ENCODE measurements at places on chromosomes 5 and 9. TPM values are rescaled to one million over a fixed set of nuclear protein-coding genes. Genes with fewer than 3 reads are reported as not detected.

ARL14EPL gene
- total RNA-seq, result not detected

IFNK gene
- not detected for total RNA-seq

SLCO4C1 gene
- 0.09 TPM for total RNA-seq

CCDC112 gene
- total RNA-seq, result 33.6 TPM

PCDHA4 gene
- total RNA-seq, result 9.7 TPM

TRIM14 gene
- 2.7 TPM for total RNA-seq

DNA sequence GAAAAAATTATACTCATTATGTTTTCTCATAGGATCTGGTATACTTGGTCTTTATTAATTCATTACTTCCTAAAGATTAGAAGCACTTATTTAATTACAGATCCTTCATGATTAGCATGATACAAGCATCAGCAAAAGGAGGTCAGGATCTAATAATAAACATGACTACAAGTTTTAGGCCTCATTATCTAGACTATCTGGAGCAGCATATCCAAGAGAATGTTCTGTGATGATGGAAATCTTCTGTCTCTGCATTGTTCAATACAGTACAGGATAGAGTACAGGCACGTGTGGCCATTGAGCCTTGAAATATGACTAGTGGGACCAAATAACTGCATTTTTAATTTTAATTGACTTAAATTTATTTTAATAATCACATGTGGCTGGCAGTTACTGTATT lies 21.2 kb downstream of the SETX start:
- peaks cover 32% of the 10 kb centered on the region for H3K36me3 ChIP-seq
- DNase-seq, result no peak
- no peaks in the 10 kb centered on the region for H3K27me3 ChIP-seq
- H3K4me3 ChIP-seq, result no peak overlapping the region

GRCh38 chr5:142815469-142815868 lies 45.3 kb downstream of the ARHGAP26 start:
- no peaks in the 10 kb centered on the region for H3K27me3 ChIP-seq
- H3K36me3 ChIP-seq, result no peaks in the 10 kb centered on the region
- peaks cover 12% of the 10 kb centered on the region for H3K4me1 ChIP-seq
- H3K4me3 ChIP-seq, result no peak overlapping the region

DNA sequence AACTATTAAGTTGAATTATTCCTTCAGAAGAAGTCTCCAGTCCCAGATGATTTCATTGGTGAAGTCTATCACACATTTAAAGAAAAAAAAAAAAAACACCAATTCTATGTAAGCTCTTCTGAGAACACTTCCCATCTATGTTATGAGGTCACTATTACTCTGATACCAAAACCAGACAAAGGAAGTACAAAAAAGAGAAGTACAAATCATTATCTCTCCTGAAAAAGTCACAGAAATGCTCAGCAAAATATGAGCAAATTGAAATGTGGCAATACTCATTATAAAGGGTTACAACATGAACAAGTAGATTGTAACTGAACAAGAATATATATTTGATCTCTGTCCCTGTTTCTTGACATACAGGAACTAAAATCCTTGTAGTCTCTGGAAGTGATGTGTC lies 280.4 kb downstream of the TLE1 start:
- no peaks in the 10 kb centered on the region for H3K36me3 ChIP-seq
- DNase-seq, result no peak
- H3K4me1 ChIP-seq, result peaks cover 8% of the 10 kb centered on the region
- H3K27me3 ChIP-seq, result no peaks in the 10 kb centered on the region
- no peak overlapping the region for H3K27ac ChIP-seq

- H3K36me3 ChIP-seq, result no peaks in the 10 kb centered on the region
- peaks cover 12% of the 10 kb centered on the region for H3K4me1 ChIP-seq
- no peak overlapping the region for H3K4me3 ChIP-seq
Observed at GRCh38 chr5:160750938-160751657, 100.9 kb downstream of the ATP10B start.

DNA sequence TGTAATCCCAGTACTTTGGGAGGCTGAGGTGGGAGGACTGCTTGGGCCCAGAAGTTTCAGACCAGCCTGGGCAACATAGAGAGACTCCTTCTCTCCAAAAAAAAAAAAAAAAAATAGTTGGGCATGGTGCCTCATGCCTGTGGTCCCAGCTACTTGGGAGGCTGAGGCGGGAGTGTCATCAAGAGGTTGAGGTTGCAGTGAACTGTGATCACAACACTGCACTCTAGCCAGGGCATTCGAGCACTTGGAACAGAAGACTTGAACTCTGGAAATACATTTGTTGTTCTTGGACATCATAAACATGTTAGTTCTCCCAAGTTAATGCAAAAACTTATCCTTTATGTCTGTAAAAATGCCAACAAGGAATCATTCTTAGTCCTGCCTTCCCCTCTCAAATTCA lies 29.6 kb downstream of the EHMT1 start:
- no peak for DNase-seq
- H3K4me3 ChIP-seq, result no peak overlapping the region
- H3K27ac ChIP-seq, result no peak overlapping the region

DNA sequence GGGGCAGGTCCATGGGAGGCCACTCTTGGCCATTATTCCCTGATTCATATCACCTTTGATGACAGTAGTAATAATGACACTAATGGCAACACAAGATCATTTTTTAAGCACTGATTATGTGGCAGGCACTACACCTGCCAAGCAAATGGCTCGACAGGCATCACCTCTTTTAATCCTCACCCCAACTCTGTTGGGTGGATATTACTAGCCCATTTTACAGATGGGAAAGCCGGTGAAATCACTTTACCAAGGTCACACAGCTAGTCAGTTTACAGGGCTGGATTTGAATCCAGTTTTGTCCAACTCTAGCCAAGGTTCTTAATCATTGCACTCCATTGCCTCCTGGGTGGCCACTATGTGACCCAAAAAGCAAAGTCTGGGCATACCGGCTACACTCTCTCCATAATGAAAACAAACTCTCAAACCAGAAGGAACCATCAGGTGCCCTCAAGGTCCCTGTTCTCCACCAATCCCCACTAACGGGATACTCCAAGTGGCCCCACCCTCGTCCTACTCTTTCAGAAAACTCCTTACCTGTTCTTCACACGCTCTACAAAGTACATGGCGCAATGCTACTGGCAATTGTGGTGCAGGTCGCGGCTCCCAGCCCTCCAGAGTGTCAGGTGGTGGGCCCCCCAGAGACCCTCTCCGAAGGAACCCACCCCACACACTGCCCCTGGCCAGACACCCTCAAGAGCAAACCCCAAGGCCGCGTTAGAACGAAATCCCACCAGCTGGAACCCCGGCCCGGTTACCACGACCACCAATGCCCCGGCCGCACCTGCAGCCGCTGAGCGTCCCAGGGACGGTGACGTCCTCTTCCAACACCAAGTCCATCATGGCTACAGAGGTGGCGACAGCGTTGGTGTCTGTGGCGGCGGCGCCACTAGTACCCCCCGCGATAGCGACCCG lies 572 bp downstream of the CDK5RAP2 start:
- H3K27me3 ChIP-seq, result no peaks in the 10 kb centered on the region
- H3K4me3 ChIP-seq, result peak overlapping the region; percentile 96
- peak; percentile 11 for DNase-seq
- H3K27ac ChIP-seq, result no peak overlapping the region
- no peaks in the 10 kb centered on the region for H3K36me3 ChIP-seq

- no peak for DNase-seq
- H3K36me3 ChIP-seq, result no peaks in the 10 kb centered on the region
- H3K4me3 ChIP-seq, result no peak overlapping the region
- no peaks in the 10 kb centered on the region for H3K27me3 ChIP-seq
Observed at GRCh38 chr5:160096178-160096577, 23.1 kb downstream of the PWWP2A start.

DNA sequence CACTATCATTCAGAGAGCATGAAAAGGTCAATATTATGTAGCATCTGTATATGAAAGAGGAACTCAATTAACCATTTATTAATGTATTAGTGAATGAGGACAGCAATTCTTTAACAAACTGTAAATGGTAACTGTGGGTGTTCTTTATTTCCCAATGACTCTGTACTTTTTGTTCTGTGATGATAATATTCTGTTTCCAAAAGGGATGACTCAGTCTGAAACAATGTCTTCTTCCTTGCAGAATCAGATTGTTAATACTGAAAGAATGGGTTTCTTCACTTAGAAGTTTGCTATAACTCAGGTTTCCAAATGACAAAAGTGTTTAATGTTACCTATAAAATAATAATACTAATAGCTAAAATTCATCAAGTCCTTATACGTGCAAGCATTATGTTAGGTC lies 1518.7 kb upstream of the WWC1 start:
- H3K36me3 ChIP-seq, result peaks cover 4% of the 10 kb centered on the region
- H3K4me3 ChIP-seq, result no peak overlapping the region

- no peaks in the 10 kb centered on the region for H3K27me3 ChIP-seq
- H3K4me1 ChIP-seq, result no peaks in the 10 kb centered on the region
- no peak for DNase-seq
Observed at GRCh38 chr5:161703528-161703927, 18.0 kb downstream of the GABRA6 start.

DNA sequence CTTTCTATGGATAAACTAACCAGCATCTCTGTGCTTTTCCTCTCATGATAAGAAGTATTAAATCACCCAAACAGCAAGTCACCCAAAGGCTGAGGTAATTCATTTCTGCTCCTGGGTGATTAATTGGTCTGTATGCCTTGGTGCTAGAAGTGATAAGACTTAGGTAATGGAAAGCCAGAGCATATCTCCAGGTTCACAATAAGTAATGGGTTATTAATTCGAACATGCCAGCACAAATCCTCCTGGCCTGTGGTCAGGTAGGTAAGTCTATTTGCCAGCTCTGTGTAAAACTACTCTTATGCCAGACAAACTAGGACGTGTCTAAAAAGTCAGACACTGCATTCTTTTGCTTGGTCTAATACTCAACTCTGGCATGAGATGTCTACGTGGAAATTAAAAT lies 11.2 kb upstream of the ENC1 start:
- no peak overlapping the region for H3K4me3 ChIP-seq
- peaks cover 17% of the 10 kb centered on the region for H3K4me1 ChIP-seq
- no peaks in the 10 kb centered on the region for H3K36me3 ChIP-seq
- H3K27ac ChIP-seq, result no peak overlapping the region
- H3K27me3 ChIP-seq, result no peaks in the 10 kb centered on the region

DNA sequence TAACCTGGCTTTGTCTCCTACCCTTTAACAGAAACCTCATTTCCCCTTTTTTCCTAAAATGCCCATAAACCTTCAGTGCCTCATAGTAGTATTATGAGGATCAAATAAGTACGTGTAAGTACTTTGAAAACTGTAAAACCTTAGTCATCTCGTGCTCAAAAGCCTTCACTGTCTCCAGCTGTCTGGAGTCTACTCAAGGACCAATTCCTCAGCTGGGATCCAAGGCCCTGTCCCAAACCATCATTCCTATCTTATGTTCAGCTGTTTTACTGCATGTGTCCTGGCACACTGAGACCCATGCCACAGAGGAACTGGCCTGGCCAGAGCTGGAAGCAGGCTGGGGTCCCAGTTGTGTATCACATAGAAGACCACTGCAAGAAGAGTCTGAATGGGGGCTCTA lies 15.9 kb downstream of the ADAMTSL1 start:
- no peaks in the 10 kb centered on the region for H3K27me3 ChIP-seq
- DNase-seq, result no peak
- H3K36me3 ChIP-seq, result no peaks in the 10 kb centered on the region
- no peak overlapping the region for H3K4me3 ChIP-seq

- DNase-seq, result no peak
- peak overlapping the region; percentile 88 for H3K4me3 ChIP-seq
- H3K27ac ChIP-seq, result no peak overlapping the region
- H3K4me1 ChIP-seq, result peaks cover 14% of the 10 kb centered on the region
Observed at GRCh38 chr9:92292338-92293074, 991 bp downstream of the IARS1 start.

GRCh38 chr9:135976944-135977343 lies 15.8 kb upstream of the UBAC1 start:
- no peak overlapping the region for H3K4me3 ChIP-seq
- DNase-seq, result peak; percentile 51
- H3K27ac ChIP-seq, result no peak overlapping the region
- H3K27me3 ChIP-seq, result peaks cover 10% of the 10 kb centered on the region

GRCh38 chr9:128081056-128081455 lies 13.0 kb downstream of the SLC25A25 start:
- no peak overlapping the region for H3K4me3 ChIP-seq
- peak overlapping the region; percentile 85 for H3K27ac ChIP-seq
- no peaks in the 10 kb centered on the region for H3K36me3 ChIP-seq
- DNase-seq, result peak; percentile 81

GRCh38 chr5:55338092-55338613 lies 30.4 kb downstream of the MTREX start:
- no peak overlapping the region for H3K4me3 ChIP-seq
- peaks cover 11% of the 10 kb centered on the region for H3K36me3 ChIP-seq
- no peaks in the 10 kb centered on the region for H3K4me1 ChIP-seq
- no peak overlapping the region for H3K27ac ChIP-seq
